ENCODE measurements at places on chromosomes 16 and 17. TPM values are rescaled to one million over a fixed set of nuclear protein-coding genes. Genes with fewer than 3 reads are reported as not detected.
A peak's percentile ranks its signal among the peaks of the same experiment; 100 is the strongest.

DNA sequence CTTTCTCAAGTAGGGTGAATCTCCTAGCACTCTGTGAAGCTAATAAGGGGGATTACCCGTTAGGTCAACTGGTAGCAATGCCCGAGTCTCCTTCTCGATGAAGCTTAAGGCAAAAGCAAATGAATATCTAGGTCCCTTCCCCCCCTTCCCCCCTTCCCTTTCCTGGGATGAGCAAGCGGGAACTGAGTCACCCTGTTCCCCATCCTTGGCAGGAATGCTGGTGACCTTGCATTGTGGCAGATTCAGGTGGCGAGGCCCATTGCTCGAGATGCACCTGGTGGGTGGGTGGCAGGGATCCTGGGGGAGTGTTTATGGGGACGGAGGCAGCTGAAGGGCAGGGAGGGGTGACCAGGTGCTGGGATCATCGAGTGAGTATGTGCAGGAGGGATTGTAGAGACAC is 7.1 kb downstream of the NXPH3 start:
- DNase-seq = no peak

DNA sequence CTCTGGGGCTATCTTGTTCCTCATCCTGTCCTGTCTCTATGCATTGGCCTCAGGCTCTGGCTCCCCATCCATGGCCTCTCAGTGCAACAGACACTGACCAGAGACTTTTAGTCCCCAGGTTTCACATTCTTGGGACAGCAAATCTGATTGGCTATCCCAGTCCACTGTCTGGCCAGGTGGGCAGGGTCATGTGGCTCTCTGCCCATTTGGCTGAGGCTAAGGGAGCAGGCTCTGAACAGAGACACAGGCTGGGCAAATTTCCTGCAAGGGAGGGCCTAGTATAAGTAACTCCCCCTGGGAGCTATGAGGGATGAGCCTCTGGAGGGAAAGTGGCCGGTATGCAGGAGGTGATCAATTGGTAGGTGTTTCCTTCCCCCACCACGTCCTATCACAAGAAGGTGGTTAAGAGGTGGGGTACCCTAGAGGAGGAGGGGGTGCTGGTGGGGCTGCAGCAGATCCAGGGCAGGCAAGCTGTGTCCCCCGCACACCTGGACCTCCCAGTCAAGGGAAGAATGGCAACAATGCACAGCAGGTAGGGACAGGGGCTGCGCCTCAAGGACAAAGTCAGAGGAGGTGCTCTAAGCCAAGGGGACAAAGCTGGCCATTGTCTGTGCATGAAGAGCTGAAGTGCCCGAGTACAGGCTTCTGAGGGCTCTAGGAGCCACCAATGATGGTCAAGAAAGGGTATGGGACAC is 13.2 kb downstream of the XYLT2 start:
- no peak for DNase-seq

DNA sequence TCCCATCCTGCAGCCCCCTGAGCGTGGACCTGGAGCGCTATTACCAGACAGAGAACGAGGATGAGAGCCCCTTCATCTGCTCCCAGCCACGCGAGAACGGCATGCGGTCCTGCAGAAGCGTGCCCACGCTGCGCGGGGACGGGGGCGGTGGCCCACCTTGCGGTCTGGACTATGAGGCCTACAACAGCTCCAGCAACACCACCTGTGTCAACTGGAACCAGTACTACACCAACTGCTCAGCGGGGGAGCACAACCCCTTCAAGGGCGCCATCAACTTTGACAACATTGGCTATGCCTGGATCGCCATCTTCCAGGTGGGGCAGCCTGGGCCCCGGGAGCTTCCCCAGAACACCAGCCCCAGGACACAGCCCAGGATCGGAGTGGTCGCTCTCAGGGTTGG is 12.0 kb downstream of the CACNA1G start:
- DNase-seq = no peak

DNA sequence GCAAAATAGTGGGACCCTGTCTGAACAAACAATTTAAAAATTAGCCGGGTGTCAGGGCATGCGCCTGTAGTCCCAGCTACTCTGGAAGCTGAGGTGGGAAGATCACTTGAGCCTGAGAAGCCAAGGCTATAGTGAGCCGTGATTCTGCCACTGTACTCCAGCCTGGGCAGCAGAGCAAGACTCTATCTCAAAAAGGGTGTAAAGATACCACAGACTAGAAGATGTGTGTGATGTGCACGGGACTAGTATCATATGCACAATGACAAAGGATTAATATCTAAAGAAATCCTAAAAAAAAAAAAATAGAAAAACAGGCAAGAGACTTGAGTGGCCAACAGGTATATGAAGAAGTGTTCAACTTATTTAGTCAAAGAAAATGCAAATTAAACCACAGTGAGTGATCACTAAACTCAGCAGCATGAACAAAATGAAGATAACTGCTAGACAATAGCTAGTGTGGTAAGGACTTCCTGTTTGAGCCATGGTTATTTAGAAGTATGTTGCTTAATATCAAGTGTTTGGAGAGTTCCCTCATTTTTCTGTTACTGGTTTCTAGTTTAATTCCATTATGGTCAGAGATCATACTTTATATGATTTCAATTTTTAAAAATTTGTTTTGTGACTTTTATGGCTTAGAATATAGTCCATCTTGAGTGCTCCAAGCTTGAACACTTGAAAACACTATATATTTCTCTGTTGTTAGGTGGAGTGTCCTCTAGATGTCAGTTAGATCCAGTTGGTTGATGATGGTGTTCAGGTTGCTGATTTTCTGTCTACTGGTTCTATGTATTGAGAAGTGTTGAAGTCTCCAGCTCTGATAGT is 14.7 kb upstream of the SLX4 start:
- no peak for DNase-seq

- DNase-seq = no peak
Observed at GRCh38 chr17:16908273-16908672, 63.6 kb downstream of the TNFRSF13B start.

- DNase-seq = no peak
Observed at GRCh38 chr17:46772475-46773220, 45.8 kb downstream of the WNT3 start.

DNA sequence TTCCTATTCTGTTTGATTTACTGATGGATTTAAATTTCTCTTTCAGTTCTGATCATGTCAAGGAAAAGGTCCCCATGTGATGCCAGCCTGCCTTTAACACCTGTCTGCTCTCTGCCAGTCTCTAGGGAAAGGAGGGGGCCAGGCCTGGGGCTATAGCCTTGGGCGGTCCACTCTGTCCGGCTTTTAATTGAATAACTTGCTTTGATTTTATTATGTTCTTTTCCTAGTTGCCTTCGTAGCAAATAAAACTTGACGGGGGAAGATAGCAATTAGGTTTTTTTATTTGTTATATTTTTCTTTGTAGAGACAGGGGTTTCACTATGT is 47.6 kb downstream of the ABAT start:
- DNase-seq = no peak

- no peak for DNase-seq
Observed at GRCh38 chr17:48215583-48216139, 108.1 kb downstream of the SNX11 start.

DNA sequence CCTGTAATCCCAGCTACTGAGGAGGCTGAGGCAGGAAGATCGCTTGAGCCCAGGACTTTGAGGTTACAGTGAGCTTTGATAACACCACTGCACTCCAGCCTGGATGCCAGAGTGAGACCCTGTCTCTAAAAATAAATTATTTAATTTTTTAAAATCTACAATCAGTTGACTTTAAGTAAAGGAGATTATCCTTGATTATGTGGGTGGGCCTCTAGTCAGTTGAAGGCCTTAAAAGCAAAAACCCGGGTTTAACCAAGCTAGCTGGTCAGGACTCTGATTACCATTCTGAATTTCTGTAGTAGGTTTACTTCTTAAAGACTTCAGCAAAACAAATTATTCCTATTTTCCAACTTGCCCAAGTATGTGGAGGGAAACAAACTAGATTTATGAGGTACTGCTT is 4.4 kb downstream of the RNF157 start:
- DNase-seq = no peak

DNA sequence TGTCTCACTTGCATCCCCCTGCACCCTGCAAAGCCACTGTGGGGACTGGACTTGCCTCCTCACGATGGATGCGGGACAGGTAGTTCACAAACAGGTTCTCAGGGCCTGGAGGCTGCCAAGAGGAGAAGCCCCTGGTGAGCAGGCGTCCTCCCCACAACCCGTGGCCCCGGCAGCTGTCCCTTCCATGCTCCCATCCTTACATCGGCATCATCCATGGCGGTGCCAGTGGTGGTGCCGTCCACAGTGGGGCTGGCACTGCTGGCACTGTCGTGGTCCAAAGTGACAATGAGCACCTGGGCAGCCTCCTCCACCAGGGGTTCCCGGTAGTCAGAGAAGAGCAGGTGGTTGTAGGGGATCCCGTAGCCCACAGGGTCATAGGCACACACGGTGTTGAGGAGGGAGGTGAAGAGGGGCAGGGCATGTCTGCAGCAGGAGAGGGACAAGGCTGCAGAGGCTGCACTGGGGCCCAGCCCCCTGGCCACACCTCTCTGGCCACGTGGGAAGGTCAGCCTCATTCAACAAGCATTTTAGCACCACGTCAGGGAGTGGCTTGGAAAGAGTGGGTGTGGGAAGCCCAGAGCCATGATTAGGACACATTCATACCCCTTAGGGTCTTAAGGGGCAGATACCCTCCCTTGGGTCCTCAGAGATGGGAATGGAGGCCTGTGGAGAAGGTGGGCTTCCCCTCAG is 12.6 kb downstream of the HID1 start:
- no peak for DNase-seq

DNA sequence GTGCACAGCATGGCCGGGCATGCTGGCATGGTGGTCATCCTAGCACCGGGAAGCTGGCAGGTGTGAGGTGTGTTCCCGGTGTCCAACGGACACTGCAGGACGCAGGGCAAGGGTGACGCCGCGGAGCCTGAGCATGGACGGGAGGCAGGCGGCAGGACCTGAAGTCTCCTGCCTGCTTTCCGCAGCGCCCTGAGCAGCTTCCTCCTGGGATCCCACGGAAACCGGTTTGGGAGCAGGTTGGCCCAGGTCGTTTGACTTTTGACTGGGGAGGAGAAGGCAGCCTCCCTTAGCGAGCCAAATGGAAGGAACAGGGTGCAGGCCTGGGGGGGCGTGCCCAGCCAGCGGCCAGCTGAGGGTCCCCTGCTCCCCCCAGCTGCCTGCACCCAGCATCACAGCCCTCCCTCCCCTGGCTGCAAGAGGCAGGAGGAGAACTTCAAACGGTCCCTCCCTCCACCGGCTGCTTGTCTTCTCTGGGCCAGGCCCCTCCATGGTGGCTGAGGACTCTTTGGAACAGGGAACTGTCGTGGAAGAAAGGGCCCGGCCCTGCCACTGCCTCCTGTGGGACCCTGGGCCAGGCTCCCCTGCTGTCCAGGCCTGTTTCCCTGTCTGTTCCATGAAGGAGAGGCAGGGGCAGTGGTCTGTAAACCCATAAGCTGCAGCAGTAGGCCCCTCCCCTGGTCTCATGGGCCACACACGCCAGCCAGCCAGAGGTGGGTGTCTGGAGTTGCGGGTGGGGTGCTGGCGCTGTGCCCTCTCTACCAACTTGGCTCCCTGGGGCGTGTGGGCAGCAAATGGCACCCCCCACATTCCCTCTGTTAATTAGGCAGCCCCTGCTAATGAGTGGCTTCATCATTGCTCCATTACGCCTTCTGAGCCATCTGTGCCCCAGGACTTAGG is 7.8 kb upstream of the ADGRG1 start:
- DNase-seq = no peak

- DNase-seq = peak; percentile 77
Observed at GRCh38 chr17:7136266-7136877, 21.8 kb upstream of the ASGR2 start.

GRCh38 chr17:5434984-5435383 is 4.0 kb downstream of the C1QBP start:
- DNase-seq = no peak

GRCh38 chr17:75684249-75684648 is 17.1 kb downstream of the SAP30BP start:
- no peak for DNase-seq

GRCh38 chr16:66524601-66525164 is 25.2 kb downstream of the TK2 start:
- no peak for DNase-seq

DNA sequence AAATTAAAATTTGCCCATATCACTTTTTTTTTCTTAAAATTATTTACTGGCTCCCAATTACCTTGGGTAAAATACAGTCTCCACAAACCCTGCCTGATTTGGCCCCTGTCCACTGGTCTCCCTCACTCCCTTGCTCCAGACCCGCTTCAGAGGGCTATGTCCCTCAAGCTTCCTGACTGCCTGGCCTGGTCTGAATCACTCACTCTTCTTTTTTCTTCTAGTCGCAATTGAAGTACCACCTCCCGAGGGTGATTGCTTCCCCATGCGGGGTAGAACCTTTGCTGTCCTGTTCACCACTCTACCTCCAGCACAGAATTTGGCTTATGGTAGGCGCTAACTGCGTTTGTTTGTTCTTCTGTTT is 598 bp upstream of the PGAP3 start:
- no peak for DNase-seq

- peak; percentile 75 for DNase-seq
Observed at GRCh38 chr16:87789437-87790291, 23.9 kb upstream of the KLHDC4 start.

DNA sequence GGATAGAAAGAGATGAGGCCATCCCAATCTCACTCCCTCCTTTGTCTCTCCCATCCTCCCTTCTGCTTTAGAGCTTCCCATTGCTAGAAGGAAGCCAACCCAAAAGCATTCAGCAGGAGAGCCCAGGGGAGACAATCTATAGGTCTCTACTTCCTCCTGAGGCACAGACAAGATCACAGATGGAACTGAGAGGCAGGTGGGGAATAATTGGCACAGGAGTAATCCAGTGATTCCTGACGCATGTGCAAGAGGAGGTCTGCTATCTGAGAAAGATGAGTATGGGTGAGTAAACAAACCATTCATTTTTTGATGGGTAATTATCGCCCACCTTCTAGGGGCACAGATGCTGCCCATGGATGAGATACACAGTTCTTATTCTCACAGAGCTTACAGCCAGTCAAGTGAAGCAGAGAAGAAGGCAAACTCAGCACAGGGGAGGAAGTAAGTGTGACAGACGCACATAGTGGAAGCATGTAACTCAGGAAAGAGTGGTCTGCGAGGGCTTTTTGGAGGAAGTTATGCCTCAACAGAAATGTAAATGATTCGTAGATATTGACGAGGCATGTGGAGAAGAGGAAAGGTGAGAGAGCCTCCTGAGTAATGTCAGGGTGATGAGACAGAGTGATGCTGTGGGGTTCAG is 88.9 kb upstream of the HLF start:
- no peak for DNase-seq

GRCh38 chr17:10166176-10166935 is 32.0 kb downstream of the GAS7 start:
- DNase-seq = no peak

GRCh38 chr17:63974594-63975192 is 2.0 kb upstream of the SCN4A start:
- DNase-seq = no peak

DNA sequence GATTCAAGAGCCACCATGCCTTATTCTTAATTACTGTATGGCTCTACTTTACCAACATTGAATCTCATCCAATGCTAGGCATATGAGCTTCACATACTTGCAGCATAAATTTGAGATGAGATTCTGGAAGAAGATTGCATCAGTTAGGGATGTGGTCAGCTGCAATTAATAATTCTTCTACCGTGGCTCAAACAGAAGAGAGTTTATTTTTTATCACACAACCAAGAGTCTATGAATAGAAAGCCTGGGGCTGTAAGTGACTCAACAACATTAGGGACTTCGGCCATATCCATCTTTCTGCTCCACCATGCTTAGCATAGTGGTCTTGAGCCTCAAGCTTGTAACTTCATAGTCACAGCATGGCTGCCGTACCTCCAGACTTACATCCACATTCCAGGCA is 179.4 kb upstream of the IRX6 start:
- DNase-seq = no peak

The OR2C1 gene
- total RNA-seq = 0.14 TPM

The ELOB gene
- 273 TPM for total RNA-seq

The STH gene
- total RNA-seq = not detected

The CEP20 gene
- total RNA-seq = 21.2 TPM

The USP43 gene
- total RNA-seq = 8.2 TPM

The MPG gene
- 48.8 TPM for total RNA-seq

The USP10 gene
- total RNA-seq = 60.8 TPM

The GCGR gene
- total RNA-seq = 0.20 TPM
